Inflammatory macrophage (primary cell): ENCODE measurements at places on chromosomes 7 and 10.

DNA sequence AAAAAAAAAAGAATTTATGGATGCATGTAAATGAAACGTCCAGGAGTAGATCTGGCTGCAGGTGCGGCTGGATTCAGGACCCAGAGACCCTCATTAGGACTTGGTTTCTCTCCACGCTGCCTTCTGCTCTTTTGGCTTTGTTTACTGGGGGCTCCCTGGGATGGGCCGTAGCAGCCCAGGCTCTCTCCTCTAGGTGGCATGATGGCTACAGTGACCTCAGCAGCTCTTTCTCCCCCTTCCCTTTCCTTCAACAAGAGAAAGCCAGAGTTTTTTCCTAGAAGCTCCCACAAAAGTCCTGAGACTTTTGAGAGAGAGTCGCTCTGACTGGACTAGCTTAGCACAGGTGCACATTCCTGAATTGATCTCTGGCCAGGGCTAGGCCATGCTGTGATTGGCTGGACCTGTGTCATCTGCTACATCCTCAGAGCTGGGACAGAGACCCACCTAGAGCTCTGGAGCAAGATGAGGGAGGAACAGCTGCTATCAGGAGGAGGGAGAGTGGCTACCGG is 67.8 kb upstream of the PDCD4 start:
- peak; percentile 33 for DNase-seq

- no peak for DNase-seq
Measured at GRCh38 chr10:133212853-133213494, 17.0 kb upstream of the UTF1 start.

DNA sequence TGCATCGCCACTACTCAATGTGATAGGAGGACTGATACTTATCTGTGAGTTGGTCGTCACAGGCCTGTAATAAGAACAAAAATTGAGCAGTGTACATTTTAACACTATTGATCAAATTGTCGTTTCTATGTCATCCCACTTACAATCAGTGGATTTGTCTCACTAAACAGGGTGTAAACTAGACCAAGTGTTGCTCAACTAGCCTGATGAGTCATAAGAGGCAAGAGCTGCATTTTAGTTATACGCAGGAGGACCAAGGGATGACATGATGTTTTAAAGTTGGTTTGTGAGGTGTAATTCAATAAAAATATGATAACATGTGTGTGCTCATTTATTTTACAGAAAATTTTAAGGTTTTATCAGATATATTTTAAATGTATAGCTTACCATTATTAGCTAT is 1239.2 kb downstream of the REEP3 start:
- no peak for DNase-seq

DNA sequence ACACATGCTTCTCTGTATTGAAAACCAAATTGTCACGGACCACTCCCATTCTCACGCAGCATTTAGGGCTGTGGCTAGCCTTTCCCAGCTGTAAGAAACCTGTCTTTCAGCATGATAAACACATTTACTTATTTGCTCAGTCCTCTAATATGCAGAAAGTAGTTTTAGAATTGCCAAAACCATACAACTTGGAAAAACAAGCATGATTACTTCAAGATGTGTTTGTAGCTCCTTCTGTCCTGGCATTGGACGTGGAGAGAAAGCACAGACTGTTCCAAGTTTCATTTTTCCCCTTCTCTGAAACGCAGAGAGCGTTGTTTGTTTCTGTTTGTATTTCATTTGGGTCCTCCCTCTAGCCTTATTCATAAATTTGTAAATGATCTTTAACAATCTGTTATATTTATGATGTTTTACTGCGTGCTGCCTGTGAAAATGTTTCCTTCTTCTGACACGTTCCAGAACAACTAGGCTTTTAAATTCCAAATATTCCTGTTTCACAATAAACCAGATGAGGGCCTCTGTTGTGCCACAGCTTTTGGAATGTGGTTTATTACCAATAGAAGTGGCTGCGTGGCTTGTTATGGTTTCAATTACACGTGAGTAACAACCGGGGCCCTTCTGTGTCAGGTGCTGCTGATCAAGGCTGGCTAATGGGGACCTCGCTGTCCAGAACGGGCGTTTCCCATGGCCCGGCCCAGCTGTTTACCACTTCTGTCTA is 26.1 kb downstream of the MNX1 start:
- DNase-seq: no peak

DNA sequence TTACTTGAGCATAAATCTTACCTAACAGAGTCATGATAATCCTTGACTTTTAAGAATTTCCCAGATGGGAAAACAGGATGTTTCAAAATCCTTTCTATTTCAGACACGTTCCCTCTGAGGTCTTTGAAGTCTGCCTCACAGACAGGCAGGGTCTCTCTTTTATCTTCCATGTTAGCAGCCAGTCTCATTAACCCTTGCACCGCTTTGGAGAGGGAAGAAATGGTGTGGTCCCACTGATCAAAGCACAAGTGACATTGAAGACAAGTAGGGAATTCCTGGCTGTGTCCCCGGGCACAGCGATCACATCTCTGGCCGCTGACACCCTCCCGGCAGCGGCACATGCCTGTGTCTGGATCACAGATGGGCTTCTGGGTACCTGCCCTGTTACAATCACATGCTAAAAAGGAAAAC is 52.7 kb upstream of the LAMB1 start:
- DNase-seq: no peak

DNA sequence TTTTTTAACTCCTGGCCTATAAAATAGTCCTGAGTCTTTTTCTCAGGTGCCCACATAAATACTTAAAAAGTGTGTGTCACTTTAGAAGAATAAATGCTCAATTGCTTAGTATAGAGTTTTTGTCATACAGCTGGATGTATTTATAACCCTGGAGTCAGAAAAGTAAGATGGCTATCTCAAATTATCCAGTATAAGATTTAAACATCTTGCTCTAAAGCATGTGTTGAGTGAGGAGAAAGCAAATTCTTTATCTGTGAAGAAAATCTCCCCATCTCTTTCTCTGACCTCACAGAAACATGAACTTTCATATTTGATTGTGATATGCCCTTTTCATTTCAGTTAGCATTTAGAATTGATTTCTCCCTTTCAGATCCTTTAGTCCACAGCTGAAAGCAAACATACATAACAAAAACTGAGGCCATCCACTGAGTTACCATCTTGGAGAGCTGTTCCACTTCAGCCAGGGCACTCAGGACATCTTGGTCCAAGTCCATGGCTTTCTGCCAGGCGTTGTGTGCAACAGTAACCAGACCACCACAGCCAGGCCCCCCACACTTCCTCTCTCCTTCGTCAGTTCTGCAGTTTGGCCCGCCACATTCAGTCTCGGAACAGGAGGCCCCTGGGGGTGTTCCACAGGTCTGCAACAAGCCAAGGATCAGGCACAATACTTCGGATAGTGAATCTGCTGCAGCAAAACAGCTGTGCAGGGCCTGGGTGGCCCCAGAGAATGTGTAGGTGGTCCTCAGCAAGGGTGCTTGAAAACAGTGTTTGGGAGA is 40.9 kb downstream of the DLD start:
- DNase-seq: no peak

DNA sequence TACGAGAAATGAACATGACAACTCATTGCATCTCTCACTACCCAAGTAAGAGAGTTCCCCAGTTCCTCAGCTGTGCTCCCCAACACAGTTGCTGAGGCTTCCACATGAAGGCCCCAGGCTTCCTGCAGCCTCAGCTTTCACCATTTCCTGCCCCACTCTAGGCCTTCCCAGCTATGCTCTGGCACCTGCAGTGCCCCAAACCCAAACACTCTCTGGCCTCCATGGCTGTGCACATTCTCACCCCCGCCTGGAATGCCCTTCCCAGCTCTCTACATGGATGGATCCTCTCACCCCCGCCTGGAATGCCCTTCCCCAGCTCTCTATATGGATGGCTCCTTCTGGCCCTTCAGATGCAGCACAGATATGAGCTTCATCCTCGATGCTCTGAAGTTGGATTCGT is 61.3 kb downstream of the KIAA1549 start:
- no peak for DNase-seq

DNA sequence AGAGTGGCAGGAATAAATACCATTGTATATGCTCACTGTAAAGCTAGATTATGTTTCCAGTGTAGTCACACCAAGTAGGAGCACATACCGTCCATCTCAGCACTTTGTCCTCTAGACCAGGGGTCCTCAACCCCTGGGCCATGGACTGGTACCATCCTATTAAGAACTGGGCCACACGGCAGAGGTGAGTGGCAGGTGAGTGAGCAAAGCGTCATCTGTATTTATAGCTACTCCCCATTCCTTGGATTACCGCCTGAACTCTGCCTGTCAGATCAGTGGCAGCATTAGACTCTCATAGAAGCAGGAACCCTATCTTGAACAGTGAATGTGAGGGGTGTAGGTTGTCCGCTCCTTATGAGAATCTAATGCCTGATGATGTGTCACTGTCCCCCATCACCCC is 735.3 kb downstream of the MAGI2 start:
- DNase-seq: no peak

DNA sequence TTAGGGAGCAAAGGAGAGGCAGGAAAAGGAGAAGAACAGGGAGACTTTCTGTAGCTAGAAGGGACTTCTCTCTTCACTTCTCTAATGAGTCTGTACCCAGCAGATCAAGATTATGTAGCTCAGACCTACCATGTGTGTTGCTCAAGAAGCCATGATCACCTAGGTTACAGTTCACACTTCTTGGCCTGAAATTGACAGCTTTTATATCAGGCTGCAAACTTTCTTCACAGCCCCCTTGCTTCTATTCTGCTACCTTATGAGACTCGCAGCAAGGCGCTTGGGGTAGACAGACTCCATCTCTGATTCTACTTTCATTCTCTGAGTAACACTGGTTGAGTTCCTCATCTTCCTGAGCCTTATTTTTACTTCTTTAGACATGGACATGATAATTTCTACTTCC is 19.6 kb upstream of the GIMAP2 start:
- DNase-seq: peak; percentile 31

GRCh38 chr7:151936207-151936606 is 20.0 kb upstream of the GALNTL5 start:
- peak; percentile 73 for DNase-seq

- DNase-seq: no peak
Measured at GRCh38 chr10:124870854-124871425, 69.3 kb downstream of the ABRAXAS2 start.

GRCh38 chr10:103799341-103799740 is 56.0 kb downstream of the SH3PXD2A start:
- no peak for DNase-seq

DNA sequence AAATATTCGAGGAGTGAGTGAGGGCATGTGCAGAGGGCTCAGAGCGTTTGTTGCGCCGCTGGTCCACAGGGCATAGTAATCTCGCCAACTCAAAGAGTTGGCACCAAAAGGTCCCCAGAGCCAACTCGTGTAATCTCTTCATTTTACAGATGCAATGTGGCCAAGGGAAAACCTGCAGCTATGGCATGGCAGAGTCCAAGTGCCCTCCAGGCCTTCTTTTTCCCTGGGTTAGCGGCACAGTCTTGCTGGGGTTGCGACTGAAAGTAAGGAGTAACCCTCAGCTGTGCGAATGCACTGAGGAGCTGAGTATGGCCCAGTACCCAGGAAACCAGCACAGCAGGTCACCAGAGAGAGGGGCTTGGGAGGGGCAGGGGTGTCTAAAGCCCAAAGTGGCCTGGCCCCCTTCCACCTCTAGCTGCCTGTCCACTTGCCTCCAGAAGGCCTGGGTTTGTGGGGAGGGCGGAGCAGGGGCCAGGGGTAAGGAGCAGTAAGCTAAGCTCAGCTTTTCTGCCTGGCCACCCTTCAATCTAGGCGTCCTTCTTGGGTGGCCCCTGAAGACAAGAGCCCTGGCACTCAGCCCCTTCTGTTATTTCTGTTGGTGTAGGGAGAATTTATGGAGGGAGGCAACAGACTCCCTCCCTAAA is 3.3 kb upstream of the GAD2 start:
- no peak for DNase-seq

- DNase-seq: peak; percentile 74
Measured at GRCh38 chr7:2737771-2738540, 50.0 kb downstream of the AMZ1 start.

DNA sequence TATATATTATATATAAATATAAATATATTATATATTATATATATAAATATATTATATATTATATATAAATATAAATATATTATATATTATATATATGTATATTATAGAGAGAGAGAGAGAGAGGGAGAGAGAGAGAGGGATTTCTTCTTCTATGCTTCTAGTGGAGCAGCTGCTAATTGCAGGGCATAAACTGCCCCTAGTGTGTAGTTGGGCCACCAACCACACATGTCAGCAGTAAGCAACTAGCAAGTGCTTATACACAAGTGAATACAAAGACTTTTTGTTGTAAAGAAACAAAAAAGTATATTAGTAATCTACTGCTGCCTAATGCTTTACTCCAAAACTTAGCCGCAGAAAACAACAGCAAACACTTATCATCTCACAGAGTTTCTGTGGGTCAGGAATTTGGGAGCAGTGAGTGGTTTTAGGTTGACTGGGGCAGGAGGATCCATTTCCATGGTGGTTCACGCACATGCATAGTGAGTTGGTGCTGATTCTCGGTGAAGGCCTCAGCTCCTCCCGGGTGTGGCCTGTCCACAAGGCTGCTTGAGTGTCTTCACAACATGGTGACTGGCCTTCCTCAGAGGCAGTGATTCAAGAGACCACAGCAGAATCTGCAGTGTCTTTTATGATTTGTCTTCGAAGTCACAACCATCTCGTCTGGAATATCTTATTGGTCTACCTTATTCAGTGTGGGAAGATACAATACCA is 25.5 kb upstream of the BAG3 start:
- DNase-seq: no peak

GRCh38 chr10:117130346-117130745 is 7.7 kb downstream of the VAX1 start:
- DNase-seq: no peak

GRCh38 chr7:11607686-11608085 is 224.3 kb downstream of the THSD7A start:
- DNase-seq: no peak

GRCh38 chr7:139854803-139855497 is 25.9 kb downstream of the TBXAS1 start:
- DNase-seq: no peak

DNA sequence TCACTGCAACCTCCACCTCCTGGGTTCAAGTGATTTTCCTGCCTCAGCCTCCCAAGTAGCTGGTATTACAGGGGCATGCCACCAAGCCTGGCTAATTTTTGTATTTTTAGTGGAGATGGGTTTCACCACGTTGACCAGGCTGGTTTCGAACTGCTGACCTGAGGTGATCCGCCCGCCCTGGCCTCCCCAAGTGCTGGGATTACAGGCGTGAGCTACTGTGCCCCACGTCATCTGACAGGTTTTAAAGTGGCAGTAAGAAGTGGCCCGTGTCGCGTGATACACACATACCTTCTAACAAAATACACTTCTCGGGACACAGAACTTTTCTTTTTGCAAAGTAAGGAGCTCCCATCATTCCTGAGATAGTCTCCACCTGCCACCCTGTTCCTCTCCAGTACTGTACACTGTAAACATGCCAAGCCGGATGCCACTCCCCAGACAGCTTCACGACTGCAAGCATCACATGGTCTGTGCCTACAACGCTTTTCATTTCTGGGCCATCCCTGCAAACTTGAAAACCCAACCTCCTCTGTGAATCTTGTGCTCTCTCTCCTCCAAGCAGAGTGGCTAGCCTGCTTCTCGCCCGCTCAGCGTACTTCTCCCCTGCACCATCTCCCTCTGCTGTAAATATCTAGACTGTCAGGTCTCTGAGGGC is 256.3 kb upstream of the KLF14 start:
- no peak for DNase-seq

GRCh38 chr7:110337646-110338045 is 753.3 kb upstream of the LRRN3 start:
- no peak for DNase-seq
